Osteocyte (in vitro differentiated cells): ENCODE measurements at places on chromosomes 1 and 21. TPM values are rescaled to one million over a fixed set of nuclear protein-coding genes. Genes with fewer than 3 reads are reported as not detected.

Gene C1orf94
- not detected in 2 replicates for total RNA-seq

Gene FMO4
- 4.0 and 4.1 TPM in 2 replicates for total RNA-seq

Gene THEM5
- total RNA-seq: not detected in 2 replicates

Gene NPHS2
- not detected in 2 replicates for total RNA-seq

DNA sequence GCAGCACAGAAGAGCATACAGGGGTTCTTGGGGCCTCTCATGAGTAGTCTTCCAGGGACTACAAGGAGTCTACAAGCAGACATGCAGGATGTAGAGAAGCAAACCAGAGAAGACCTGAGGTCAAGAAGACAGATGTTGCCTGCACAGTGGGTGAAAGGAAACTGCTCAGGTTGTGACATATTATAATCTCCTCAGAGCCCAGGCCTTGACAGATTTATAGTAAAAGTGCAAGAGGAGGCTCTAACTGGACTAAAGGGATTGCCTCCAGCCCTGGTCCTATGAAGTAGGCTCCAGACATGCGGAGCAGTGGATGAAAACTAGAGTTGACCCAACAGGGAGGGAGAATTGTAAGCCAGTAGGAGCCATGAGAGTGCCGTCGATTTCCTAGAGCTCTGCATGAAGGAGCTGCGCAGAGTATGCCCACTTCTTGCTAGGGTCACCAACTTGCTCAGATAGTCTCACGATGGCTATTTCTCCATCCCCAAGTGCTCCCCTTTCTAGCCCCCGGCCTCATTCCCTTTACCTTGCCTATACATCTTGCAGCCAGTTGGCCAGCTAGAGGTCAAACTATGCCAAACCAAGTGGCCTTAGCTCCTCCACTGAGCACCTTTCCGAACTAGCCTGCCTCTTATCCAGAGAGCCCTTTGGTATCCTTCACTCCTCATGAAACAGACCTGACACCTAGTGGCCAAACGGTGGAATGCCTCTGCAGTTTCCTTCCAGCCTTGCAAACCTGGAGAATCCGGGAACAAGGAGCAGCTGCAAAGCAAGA, 36.2 kb upstream of the IPO9 start:
- peak; percentile 91 for DNase-seq
- H3K4me3 ChIP-seq: no peak overlapping the region
- H3K36me3 ChIP-seq: peaks cover 73% of the 10 kb centered on the region
- H3K27ac ChIP-seq: peak overlapping the region; percentile 94
- no peaks in the 10 kb centered on the region for H3K27me3 ChIP-seq

DNA sequence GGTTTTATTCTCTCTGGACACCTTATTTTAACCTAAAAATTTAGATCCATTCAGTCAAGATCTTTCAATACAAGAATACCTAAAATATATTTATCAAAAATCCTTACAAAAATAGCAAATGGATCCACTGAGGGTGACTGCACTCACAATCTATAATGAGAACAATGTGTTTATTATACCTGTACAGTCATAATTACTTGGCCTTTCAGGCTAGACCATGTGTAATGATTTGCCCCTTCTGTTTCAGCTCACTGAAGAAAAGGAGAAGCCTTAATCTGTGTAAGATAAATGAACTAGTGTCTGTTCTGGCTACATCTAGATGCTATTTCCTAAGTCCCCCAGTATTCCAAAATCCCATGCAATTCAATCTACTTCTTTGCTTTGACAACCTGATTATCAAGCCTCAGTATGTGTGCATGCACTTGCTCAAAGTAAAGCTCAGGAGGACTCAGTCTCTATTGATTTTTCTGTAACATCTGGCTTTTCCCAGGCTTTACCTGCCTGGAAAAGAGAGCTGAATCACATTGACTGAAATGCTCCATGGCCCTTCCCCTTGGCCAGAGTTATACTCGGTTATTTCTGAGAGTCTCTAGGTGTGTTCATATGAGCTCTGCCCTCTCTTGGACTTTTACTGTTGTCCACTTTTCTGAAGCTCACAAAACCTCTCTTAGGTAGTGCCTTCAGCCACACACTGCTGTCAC, 27.6 kb downstream of the CRP start:
- peaks cover 1% of the 10 kb centered on the region for H3K36me3 ChIP-seq
- DNase-seq: no peak
- H3K27me3 ChIP-seq: peaks cover 64% of the 10 kb centered on the region
